ENCODE measurements at places on chromosomes 5 and 9. TPM values are rescaled to one million over a fixed set of nuclear protein-coding genes. Genes with fewer than 3 reads are reported as not detected.

The ANKH gene
- polyA plus RNA-seq, result 12.9 TPM

The LCN6 gene
- polyA plus RNA-seq, result not detected

The PRRC2B gene
- polyA plus RNA-seq, result 20.8 TPM

The SPINK6 gene
- polyA plus RNA-seq, result 35.5 TPM

The FOCAD gene
- polyA plus RNA-seq, result 31.6 TPM

The HAVCR1 gene
- not detected for polyA plus RNA-seq

The C5orf34 gene
- 2.7 TPM for polyA plus RNA-seq

Data from keratinocyte (primary cell).